ENCODE measurements at places on chromosomes 4 and X.
A peak's percentile ranks its signal among the peaks of the same experiment; 100 is the strongest.

GRCh38 chr4:26173619-26174018 is 147.2 kb upstream of the RBPJ start:
- DNase-seq = peak; percentile 33

DNA sequence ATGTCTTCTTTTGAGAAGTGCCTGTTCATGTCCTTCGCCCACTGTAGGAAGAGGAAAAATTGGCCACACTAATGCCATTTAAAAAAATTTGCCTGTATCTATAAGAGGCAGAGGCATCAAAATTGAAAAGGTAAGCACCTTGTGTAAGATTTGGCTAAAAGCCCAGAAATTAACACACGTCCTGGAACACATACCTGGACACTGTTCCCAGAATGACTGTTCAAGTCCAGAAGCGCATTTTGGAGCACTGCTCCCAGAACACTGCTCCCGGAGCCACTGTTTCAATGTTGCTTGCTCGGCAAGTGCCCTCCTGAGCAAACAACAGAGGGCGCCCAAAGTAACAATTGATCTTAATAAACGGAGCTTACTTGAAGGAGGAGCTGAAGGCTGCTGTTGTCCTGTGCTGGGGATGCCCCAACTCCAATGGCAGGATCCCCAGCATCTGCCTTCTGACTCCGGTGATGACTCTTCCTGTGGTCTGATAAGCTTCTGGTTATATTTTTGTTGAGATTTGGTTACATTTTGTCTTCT is 1958.6 kb downstream of the C4orf33 start:
- DNase-seq = no peak

DNA sequence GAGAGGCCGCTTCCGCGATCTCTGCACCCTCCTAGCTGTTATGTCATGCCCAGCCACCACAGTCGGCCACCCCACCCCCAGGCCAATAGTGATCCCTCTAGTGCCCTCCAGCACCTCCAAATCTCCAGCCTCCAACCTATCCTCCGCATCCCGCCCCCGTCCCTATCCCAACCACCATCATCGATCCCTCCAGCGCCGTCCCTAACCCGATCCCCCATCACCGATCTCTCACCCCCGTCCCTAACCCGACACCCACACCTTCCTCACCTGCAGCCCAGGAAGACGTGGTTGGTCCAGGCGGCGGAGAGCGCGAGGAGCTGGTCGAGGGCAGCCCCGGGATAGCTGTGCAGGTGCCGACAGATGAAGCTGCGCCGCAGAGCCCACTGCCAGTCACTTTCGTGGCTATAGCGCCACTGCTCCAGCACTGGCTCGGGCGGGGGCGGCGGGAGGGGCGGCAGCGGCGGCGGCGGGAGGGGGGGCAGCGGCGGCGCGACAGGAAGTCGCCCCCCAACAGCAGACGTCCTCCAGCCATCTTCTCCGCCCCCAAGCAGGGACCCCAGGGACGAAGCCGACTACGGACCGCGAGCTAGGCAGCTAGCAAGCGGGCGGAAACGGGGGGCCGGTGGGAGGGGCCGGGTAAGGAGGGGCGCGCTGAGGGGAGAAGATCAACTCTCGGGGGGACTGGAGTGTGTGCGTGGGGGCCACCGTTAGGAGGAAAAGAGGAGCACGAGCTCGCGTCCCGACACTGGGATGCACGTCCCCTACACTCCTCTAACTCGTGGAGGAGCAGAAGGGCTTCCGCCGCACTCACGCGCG is 552 bp downstream of the NKRF start:
- no peak for DNase-seq

GRCh38 chr4:110854021-110854678 is 231.3 kb upstream of the PITX2 start:
- no peak for DNase-seq

GRCh38 chr4:90990284-90990683 is 863.1 kb downstream of the CCSER1 start:
- DNase-seq = no peak

- DNase-seq = no peak
These were observed 48.5 kb upstream of the CYSLTR1 start for GRCh38 chrX:78375894-78376293.

- no peak for DNase-seq
These were observed 20.3 kb downstream of the RGN start for GRCh38 chrX:47098338-47099094.

- DNase-seq = no peak
These were observed 157.1 kb upstream of the LNX1 start for GRCh38 chr4:53748328-53748772.

GRCh38 chr4:114512595-114513295 is 85.9 kb upstream of the UGT8 start:
- no peak for DNase-seq

- no peak for DNase-seq
These were observed 26.1 kb downstream of the RNF4 start for GRCh38 chr4:2494992-2495391.

DNA sequence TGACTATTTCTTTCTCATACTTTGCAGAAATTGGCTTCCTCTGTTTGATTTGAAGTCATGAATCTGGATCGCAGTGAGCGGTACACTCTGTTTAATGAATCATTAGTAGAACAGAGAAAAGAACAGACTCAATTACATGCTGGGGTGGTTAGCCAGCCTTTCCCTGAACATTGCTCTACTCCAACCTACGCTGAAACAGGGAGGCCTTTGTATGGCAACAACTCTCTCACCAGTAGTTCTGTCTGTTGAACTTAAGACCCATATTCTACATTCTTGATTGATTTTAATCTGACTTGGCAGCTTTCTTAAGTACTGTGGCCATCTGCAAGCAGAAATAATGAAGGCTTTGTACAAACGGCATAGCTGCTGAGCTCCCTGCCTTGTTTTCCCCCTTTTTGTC is 19.0 kb upstream of the AP1S2 start:
- DNase-seq = no peak

GRCh38 chrX:104288961-104289360 is 34.2 kb upstream of the ESX1 start:
- DNase-seq = no peak

DNA sequence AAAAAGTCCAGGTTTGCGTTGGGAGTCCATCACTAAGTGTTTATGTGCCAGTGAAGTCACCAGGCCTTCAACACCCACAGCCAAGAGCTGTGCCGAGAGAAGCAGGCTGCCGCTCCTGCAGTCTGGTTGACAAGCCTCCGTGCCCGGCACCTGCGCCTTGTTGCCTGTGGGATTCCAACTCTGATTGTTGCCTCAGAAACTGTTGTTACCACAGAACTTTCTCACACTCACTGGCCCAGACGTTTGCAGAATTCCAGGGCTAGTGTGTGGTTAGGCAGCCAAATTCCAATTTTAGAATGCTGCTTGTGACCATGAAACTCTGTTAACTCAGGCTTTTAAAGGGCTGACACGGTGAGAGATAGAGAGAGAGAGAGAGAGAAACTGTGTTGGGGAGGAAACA is 119.5 kb upstream of the LIMCH1 start:
- DNase-seq = no peak

GRCh38 chrX:135984791-135985156 is 461 bp upstream of the SLC9A6 start:
- DNase-seq = no peak

DNA sequence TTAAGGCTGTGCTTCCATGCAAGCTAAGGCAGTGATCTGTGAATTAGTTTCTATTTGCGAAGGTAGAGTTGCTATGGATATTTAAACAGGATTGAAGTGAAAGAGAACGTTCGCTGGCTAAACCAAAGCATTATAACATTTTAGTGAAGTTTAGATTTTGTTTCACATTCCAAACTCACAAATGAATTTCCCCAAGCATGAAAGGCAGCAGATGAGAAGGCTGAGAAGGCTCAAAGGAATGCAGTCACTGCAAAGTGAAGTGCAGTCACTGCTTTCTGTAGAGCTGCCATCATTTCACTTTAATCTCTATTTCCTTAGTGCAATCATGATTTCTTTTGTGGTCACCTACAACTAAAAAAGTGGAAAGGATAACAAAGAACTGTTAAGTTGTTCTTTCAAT is 334.7 kb upstream of the NR3C2 start:
- DNase-seq = no peak

GRCh38 chrX:46184749-46185148 is 360.5 kb downstream of the ZNF674 start:
- no peak for DNase-seq

DNA sequence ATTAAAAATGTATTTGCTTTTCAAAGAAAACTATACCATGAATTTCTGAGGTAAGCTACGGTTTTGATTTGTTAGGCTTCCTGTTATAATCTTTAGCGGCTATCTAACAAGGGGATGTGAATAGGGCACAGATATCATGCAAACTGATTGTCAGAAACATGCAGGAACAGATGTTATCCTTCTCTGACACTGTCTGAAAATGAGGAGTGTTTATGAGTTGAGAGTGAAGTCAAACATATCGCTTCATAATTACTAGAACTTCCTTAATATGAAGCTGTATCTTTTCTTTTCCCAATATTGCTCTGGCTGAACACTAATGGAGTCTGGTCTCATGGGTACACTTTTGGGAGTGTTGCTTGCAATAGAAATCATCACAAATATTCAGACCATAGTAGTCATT is 16.3 kb upstream of the SULT1B1 start:
- no peak for DNase-seq

DNA sequence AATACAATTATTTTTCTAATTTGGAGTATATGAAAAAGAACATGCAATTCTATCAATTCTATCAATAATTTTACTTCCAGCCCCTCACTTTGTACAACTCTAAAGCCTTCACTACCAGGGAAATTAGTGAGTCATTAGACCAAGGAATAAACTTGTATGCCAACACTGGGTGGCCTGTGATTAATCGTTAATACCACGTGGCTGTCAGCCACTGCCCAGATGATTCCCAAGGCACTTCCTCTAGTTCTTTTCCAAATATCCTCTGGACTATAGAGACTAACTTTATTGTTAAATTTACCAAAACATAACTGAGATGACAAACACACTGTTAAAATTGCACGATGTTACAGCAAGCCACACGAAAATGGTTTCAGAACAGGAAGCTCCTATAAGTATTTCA is 45.7 kb downstream of the MID1 start:
- no peak for DNase-seq
